ENCODE measurements at places on chromosomes 7 and 10.

DNA sequence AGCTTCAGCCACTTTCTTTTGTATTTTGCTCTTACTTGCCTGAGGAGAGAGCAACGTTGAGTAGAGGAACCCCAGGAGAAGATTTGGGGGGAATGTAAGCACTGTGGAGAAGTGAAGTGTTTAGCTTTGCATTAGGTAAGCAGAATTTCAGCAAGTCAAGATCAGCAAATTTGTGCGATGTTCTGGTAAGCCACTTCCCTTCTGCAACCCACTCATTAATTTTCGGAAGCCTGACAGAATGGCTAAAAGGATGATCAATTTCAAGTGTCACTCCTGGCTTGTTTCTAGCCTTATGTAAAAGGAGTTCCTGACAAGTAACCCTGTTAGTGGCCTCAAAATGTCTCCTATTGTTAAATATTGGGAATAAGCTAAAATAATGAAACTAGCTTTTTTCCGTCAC lies 48.5 kb upstream of the NXPH1 start:
- DNase-seq, result no peak

DNA sequence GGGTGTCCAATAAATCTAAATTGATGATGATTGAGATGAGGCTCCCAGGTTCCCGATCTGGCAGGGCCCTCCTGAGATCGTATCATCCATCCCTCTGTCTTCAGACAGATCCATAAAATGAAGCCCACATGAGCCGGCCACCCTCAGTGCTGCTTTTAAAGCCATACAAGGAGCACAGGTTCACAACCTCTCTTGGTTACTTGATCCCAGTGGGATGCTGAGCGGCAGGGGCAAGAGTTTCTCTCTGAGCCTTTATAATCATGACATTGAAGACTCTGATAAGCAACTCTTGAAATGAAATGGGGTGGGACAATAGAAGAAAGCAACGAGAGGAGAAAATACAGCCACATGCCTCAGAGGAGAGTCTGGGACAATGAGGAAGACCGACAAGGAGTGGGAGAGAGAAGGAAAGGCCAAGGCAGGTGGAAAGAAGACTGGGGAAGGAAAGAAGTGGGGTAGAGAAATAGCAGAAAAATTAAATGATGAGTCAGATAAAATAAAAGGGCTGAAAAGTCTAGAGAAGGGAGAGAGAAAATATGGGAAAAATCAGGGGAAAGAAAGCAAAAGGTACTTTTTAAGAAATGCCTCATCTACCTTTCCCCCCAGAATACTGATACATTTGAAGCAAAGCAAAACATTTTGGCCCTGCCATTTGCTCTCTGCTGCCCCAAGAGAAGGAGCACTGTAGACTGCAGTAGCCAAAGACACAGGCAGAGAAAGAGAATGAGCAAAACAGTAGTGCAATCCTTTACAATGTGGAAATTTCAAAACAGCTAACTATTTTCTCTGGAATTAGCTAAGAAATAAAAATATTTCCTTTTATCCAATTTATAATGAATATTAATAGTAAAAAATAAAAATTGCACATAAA lies 14.6 kb downstream of the GBX1 start:
- DNase-seq, result no peak

DNA sequence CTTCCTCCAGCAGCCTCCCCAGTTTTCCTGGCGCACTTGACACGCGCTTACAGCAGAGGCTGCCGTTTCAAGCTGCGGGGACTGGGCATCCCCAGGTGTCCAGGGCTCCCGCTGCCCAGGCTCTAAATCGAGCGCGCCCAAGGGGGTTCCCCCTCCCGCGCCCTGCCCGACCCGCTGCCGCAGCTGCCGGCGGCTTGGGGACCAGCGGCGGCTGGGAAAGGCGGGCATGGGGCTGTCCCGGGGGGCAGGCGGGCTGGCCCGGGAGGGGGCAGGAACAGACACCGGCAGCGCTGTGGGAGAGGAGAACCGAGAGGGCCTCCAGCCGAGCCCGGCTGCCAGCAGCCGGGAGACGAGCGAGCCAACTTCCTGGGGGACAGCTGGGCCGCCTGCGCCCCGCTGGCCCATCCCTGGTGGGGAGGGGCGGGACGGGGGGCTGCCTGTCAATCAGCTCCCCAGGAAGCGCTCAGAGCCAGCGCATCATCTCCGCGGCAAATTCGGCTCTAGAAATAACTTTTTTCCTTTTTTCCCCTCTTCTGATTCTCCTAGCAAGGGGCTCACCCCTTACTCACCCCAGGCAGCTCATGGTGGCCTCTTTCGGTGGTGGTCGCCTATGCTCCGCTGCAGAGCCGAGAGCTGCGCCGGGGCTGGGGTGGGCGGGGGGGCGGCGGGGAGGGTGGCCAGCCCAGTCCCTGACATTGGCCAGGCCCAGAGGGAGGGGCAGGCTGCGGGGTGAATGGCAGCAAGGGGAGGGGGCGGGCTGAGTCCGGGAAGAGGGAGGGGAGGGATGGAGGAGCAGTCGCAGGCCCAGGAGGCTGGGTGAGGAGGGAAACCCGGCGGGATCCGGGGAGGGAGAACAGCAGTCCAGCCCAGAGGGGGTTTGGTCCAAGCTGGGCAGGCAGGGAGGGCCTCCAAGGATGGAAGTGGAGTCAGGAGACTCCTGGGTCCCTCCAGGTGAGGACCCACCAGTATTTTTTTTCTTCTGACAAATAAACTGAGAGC lies 14.7 kb downstream of the GRID2IP start:
- DNase-seq, result no peak

GRCh38 chr7:36305226-36305625 lies 84.4 kb upstream of the ANLN start:
- DNase-seq, result no peak

DNA sequence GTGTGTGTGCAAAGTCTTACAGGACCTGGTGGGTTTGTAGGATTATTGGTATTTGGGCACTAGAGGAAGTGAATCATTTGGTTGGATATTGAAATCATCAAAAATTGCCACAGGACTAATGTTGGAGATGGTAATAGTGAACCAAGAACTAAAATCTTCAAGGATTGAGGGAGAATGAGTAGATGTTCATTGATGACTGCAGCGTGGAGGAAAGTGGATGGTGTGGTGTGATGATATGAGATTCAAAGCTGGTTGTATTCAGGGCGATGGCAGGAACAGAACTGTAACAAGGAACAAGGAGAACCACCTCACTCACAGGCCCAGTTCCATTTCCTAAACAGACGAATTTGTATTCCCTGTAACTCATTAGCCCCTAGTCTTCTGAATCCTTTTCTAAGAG lies 90.3 kb downstream of the TRIM24 start:
- no peak for DNase-seq

DNA sequence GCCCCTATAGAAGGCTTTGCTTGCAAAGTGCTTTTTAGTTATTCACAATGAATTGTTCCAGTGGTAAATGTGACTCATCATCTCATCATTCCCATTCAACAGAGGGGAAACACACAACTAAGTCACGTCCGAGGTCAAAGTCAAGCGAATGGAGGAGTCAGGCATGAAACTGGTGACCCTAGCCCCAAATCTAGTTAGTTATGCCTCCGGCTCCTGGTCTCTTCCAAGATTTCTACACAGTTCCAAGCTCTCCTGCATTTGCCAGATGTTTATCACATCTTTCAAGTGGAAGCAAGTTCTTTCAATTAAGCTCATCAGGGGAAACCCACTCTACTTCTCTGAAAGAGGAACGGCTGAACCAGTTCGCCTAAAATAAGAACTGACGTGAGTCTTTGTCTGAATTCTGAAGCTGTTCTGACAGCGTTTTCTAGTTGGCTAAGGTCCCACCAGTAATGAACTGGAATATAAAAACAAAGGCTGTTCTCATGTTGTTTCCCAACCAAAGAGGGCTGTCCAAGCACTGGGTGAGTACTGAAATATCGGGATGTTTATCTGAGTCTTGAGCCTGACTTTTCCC lies 140.9 kb upstream of the NRBF2 start:
- no peak for DNase-seq

DNA sequence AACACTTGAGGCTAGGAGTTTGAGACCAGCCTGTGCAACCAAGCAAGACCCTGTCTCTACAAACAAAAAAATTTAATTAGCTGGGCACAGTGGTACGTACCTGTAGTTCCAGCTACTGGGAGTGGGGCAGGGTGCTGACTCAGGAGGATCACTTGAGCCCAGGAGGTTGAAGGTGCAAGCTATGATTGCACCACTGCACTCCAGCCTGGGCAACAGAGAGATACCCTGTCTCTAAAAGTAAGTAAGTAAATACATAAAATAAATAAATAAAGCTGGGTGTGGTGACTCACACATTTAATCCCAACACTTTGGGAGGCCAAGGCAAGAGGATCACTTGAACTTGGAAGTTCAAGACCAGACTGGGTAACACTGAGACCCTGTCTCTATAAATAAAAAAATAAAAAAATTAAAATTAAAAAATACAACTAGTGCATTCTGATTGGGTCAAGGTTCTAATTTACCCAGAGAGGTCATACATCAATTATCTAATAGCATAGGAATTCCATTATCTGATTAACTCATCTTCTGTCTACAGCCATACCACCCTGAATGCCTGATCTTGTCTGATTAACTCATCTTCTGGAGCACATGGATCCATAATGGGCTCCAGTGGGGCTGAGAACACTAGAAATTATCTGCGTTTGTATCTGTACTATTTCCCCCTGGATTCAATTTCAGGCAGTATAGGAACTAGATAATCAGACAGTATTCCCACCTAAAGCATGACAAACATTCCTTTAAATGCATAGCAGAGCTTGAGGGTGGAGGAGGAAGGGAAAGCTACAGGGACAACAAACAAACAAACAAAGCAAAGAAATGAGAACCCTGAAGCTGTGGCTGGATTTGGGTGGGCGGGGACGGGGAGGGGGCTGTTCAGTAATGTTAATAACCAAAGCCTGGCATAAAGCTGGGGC lies 21.0 kb upstream of the HILPDA start:
- DNase-seq, result no peak

DNA sequence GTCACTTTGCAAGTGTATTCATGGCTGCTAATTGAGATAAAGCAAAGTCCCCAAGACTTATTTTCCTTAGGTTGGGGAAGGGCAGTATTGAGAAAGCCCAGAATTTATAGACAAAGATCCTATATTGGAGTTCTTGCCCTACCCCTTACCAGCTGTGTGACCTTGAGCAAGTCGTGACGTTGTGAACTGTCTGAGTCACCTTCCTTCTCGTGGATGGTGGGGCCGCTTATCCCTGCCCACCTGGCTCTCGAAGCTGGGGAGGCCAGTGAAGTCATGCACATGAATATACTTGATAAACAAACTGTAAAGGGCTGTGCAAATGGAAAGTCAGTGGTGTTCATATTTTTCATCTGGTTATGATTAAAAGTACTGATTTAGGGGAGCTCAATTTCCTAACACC lies 127.4 kb downstream of the TACC2 start:
- no peak for DNase-seq

GRCh38 chr10:52440612-52441285 lies 126.7 kb downstream of the DKK1 start:
- no peak for DNase-seq

- no peak for DNase-seq
Measured at GRCh38 chr7:30879139-30880124, 32.2 kb upstream of the AQP1 start.

GRCh38 chr10:11712744-11713143 lies 29.4 kb upstream of the ECHDC3 start:
- no peak for DNase-seq

DNA sequence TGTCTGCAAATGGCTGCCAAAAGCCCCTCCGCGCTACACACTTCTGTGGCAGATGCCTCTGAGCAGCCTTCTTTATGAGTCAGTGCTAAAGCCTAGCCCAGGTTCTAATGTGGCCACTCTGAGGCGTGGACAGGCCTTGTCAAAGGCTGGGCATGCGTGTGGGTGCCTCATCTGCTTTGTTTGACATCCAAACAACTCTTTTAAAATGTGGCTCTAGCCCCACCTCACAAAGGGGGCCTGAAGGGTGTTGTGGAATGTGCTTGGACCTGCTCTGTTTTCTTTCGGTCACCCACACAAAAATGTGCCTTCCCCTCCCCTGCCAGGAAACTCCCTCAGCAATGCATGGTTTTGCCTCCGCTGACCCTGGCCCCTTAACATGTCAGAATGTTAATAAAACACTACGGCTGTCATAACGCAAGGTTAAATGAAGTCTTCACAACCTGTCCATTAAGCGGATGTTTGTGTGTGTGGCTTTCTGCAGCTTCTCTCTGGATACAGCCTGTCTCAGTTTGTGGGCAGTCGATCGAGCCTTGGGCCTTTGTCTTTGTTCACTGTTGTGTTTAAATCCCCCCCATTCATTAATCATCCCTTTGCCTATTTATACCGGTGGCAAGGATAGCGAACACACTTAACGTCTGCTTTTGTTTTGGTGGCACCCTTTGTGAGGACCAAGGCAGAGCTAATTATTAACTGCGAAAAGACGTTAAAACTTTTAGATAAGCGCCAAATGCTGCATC lies 718.9 kb downstream of the LRMDA start:
- no peak for DNase-seq

DNA sequence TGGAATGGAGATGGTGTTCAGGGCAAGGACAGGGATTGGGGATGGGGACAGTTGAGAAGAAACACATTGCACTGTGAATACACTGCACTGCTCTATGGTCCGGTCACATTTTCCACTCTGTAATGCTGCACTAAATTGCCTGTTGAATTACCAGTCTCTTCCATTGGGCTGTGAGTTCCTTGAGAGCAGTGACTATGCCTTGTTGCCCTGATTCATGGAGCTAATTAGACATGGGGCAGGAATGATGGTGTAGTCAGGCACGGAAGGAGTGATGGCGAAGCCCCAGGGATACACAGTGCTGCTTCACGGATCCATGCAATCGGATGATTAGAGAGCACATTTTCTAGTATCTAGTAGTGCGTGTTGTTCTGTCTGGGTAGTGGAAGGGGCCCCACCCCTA lies 25.4 kb upstream of the GPAM start:
- DNase-seq, result no peak

GRCh38 chr7:79292834-79293233 lies 160.6 kb downstream of the MAGI2 start:
- DNase-seq, result no peak

GRCh38 chr7:64562256-64562625 lies 630 bp downstream of the ZNF680 start:
- no peak for DNase-seq

- no peak for DNase-seq
Measured at GRCh38 chr7:11665357-11665756, 166.6 kb downstream of the THSD7A start.

DNA sequence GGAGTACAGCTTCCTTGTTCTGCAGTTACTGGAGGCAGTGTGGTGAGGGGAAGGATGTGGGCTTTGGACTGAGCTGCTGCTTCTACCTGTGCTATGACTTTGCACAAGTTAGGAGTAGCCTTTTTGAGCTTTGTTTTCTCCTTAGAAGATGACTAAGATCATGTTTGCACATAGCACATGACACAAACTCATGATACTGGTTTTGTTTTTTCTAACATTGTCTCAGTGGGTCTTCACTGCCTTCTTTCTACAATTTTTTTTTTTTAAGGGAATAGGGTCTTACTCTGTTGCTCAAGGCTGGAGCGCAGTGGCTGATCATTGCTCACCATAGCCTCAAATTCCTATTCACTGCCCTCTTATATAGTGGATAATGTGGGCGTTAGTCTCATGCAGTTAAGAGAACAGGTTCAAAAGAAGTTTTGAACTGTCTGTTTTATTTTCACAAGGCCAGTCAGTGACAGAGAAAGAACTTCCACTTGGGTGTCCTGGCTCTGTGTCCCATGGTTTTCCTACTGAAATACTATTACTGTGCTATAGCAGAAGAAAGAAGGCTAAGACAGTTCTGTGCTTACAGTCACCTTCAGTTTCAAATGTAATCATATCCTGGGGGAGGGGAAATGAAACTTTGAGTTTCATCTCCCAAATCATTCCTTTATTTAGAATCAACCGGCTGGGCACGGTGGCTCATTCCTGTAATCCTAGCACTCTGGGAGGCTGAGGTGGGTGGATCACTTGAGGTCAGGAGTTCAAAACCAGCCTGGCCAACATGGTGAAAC lies 72.0 kb downstream of the KAT6B start:
- no peak for DNase-seq

GRCh38 chr7:131130324-131130723 lies 197.4 kb upstream of the MKLN1 start:
- DNase-seq, result no peak

Data from stimulated activated CD8-positive, alpha-beta memory T cell treated with anti-CD3 and anti-CD28 coated beads, Interleukin-4, amount 100 ng/mL, for 1 hour (primary cell).